Activated T-cell treated with anti-CD3 and anti-CD28 coated beads, Interleukin-2, amount 50 U/mL, for 24 hours (primary cell): ENCODE measurements at places on chromosomes 7 and 10.

GRCh38 chr7:8160779-8161345 is 101.1 kb downstream of the ICA1 start:
- no peak for DNase-seq

DNA sequence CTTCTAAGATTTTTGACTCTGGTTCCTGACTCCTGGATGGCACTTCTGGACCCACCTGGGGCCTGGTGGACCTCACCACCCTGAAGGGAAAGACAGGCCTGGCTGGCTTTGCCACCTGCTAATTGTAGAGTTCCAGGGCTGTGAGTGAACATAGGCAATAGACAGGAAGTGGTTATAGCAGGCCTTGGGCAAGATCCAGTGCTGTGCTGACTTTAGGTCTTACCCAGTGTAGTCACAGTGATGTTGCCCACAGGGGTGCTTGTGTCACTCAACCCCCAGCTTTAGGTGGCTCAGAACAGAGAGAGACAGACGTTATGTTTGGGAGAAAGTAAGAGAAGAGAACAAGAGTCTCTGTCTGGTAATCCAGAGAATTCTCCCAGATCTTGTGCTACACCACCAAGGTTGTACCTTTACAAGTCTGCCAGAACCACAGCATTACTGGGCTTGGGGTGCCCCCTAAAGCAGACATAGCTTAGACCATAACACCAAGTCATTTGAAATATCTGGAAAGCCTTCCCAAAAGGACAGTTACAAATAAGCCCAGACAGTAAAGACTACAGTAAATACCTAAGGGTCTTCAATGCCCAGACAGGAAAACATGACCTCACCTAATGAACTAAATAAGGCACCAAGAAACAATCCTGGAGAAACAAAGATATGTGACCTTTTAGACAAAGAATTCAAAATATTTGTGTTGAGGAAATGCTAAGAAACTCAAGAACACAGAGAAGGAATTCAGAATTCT is 303.4 kb downstream of the PCLO start:
- DNase-seq: no peak

- no peak for DNase-seq
These were observed 109.7 kb downstream of the RAMP3 start for GRCh38 chr7:45267262-45267661.

GRCh38 chr7:22733761-22734160 is 6.8 kb downstream of the IL6 start:
- no peak for DNase-seq
